ENCODE measurements at places on chromosomes 3 and 15.

GRCh38 chr15:57703387-57703786 is 3.1 kb upstream of the POLR2M start:
- DNase-seq: no peak

DNA sequence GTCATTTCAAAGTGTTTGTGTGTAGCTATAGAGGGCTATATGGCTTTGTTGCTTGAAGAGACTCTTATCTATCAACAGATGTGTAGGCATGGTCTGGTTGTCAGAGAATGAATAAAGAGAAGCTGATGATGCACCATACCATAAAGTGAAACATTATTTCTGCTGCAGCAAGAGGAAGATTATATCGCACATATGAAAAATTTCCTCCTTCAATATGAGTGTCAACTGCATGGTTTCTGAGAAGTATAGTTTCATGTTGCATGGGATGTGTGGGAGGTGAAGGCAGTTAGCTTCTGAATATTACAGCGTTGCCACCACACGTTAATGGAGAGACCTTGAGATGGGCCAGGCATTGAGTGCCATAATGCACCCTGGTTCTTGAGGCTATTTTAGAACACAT is 217.9 kb downstream of the SATB1 start:
- no peak for DNase-seq

GRCh38 chr3:169383770-169384169 is 279.7 kb downstream of the MECOM start:
- no peak for DNase-seq

DNA sequence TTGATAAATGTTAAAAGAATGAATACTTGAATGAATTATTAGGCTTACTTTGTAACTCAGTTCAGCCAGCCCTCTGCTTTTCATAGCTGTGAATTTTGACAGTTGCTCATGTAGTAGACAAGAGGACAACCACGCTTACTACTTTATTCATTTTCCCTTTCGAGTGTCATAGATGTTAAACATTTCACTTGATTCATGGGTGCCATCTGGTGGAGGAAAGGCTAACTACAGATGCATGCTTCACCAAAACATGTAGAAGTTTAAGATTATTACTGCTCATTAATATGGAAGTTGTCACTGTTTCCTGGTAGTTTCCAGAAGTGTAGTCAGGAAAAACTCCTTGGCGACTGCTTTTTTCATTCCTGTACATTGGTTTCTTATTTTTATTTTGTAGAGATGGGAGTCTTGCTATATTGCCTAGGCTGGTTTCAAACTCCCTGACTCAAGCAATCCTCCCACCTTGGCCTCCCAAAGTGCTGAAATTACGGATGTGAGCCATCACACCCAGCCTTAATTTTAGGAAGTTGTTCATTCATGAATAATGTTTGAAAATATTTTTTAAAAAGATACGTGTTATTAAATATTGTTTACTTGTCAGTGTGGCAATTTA is 163.2 kb downstream of the B3GALNT1 start:
- DNase-seq: peak; percentile 56

DNA sequence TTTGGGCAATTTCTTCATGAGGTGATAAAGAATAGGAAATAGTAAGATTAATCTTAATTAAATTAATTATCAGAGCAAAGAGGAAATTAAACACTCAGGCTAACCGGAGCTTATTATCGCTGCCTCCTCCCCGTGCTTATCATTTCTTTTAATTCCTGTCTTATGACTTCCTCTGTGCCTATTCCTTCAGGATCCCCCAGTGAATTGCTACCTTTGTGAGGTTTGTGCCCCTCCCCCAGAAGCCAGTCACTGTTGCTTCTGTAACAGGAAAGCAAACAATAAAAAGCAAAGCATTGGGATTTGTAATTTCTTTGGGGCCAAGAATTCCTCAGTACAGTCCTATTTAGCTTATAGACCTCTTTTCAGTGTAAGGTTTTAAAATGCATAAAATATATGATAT is 164.5 kb downstream of the CADPS start:
- no peak for DNase-seq

- no peak for DNase-seq
These were observed 123.1 kb downstream of the DMXL2 start for GRCh38 chr15:51499379-51499976.

DNA sequence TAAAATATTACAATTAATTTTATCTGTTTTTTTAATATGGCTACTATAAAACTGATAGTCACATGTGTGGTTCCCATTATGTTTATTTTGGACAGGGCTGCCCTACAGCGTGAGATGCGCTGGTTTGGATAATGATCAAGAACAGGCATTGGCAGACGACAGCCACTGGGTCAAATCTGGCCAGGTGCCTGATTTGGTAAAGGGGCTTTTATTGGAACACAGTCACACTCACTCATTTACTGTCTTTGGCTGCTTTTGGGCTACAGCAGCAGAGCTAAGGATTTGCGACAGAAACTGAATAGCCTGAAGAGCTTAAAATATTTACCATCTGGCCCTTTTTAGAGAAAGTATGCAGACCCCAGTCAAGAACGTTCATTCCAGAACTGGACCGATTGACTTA is 724.2 kb upstream of the CFAP20DC start:
- no peak for DNase-seq

DNA sequence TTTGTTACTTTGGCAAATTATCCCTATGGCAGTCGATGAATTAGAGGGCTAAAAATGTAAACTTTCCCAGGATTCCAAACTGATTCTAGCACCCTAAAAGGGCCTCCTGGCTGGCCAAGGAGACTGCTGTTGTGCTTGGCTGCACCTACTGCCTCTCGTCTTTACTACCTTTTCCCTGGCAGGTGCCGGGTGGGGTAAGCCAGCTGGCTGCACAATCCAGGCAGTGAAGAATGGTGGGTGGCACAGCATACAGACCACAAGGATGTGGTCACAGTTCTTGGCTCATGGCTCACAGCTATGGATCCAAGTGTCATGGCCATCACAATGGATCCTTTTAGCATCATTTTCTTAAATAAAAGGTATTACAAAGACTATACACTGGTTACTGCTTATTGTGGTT is 20.7 kb upstream of the SLC25A26 start:
- DNase-seq: no peak

- no peak for DNase-seq
These were observed 22.1 kb upstream of the CMSS1 start for GRCh38 chr3:99795573-99795972.

GRCh38 chr3:157695586-157695985 is 192.4 kb upstream of the VEPH1 start:
- no peak for DNase-seq

DNA sequence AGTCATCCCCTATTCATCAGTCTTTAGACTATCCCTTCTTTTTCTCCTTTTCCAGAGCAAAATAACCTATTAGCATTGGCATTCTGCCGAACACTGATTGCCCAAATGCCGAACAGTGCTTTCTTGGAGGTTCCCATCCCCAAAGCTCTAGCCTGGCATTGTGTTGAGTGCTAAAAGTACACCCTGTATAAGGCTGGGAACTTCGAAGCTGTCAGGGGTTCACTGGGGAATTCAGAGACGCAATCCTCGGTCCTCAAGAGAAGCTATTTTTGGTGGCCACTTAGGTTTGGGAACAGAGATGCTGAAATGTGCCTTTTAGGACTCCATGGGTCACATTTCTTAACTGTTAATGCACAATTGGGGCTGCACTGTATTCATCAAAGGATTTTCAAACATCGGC is 8.4 kb downstream of the FRMD5 start:
- DNase-seq: no peak

DNA sequence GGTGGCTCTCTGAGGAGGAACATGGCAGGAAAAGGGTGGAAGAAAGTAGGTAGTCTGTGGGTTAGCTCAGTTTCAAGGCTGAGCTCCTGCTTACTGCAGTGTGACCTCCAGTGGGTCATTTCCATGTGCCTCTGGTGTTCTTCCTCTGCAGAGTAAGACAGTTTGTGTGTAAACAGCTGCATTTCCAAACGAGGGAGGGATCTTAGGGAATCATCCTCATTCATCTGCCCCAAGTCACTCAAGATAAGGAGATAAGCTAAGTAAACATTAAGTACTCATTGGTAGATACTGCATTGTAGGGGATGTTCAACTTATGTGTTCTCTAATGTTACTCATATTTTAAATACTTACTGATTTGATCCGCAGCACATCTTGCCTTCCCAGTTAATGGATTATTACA is 83.6 kb downstream of the CLSTN2 start:
- DNase-seq: no peak

DNA sequence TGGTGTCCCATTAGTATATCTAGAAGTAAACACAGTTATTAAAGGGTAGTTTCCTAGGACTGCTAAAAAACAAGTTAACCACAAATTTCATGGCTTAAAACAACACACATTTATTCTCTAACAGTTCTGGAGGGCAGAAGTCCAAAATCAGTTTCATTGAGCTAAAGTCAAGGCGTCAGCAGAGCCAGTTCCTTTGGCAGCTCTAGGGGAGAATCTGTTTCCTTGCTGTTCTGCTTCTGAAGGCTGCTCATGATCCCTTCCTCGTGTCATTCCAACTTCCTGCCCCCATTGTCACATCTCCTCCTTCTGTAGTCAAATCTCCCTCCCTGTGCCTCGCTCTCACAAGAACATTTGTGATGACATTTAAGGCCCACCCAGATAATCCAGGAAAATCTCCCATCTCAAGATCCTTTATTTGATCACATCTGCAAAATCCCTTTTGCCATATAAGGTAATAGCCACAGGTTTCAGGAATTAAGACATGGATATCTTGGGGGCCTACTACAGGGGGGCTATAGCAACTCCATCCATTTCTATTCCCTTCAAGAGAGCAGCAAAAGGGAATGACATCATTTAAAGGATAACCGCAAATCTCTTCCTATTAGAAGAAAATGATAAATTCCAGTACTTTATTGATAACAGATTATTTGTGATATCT is 50.1 kb downstream of the GPR176 start:
- DNase-seq: no peak

All from effector CD4-positive, alpha-beta T cell (primary cell).